Small intestine (tissue), 16 donors: ENCODE measurements at places on chromosomes 3 and 15.

GRCh38 chr15:56736881-56737707, 3.8 kb upstream of the ZNF280D start:
- DNase-seq = no peak

GRCh38 chr3:126376444-126376843, 18.3 kb upstream of the CFAP100 start:
- DNase-seq = no peak

DNA sequence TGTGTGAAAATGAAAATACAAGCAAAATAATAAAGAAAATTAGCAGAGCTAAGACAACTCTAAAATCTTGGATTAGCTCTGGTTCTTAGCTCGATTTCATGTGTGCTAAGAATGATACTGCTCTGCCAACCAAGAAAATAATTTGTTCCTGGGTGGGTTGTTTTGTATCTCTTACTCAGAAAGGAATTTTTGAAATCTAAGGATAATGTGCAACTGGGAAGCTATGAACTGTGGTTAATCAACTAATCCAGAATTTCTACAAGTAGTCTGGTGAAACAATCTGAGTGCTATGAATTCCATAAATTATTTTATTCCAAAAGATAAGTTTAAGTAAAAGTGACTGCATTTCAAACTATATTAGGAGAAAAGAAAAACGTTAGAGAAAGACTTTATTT, 92.0 kb downstream of the TFDP2 start:
- no peak for DNase-seq

DNA sequence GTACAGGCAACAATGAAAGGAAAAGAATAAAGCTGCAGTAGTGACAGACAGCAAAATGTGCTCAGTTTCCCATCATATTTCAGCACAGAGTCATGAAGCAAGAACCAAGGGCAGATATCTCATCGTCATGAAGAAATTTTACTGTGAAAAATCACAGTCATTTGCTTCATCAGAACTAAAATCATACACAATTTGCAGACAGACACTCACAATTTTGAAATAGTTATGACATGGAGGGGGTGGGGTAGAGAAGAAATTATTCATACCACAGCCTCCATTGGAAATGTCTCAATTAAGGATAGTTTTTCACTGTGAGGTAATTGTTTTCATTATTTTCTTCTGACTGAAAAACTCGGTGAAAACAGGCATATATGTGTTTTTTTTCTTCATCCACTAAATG, 78.8 kb upstream of the CNTN3 start:
- no peak for DNase-seq

GRCh38 chr3:117887901-117888300, 1146.7 kb downstream of the IGSF11 start:
- no peak for DNase-seq

DNA sequence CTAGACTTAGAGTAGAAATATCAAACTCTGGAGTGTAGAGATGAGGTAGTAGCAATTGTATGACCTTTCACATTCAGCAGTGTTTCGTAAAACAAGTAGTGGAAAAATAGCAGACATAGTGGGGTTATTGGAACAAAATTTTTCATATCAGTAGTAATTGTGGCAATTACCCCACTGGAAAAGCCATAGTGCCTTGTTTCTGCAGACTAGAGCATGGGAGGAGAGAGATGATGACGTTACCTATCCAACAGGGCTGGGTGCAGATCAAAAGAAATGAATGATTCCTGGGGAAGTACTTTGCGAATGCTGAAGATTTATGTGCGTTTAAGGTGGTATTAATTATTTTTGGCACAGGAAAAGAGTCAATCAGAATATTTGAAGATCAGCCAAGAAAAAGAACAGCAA, 147.0 kb upstream of the LRRFIP2 start:
- no peak for DNase-seq

DNA sequence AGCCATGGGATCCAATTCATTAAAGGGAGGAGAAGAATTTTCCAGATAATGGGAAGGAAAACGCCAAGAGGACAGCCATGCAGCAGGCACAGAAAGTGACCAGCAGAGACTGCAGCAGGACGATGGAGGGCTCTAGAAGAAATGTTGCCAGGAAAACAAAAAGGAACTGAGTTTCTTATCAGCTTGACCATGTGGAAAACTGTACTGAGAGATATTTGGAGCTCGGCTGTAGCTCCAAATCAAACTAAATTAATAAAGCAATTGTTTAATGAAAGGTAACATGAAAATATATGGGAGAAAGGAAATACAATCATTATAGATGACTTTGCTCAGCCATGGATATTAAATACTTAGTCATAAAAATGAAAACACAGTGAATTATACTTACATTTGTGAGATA, 63.7 kb downstream of the SSR3 start:
- no peak for DNase-seq

- DNase-seq = no peak
Observed at GRCh38 chr15:41994171-41994650, 21.9 kb upstream of the EHD4 start.

- DNase-seq = no peak
Observed at GRCh38 chr3:185188816-185189215, 36.0 kb upstream of the C3orf70 start.

DNA sequence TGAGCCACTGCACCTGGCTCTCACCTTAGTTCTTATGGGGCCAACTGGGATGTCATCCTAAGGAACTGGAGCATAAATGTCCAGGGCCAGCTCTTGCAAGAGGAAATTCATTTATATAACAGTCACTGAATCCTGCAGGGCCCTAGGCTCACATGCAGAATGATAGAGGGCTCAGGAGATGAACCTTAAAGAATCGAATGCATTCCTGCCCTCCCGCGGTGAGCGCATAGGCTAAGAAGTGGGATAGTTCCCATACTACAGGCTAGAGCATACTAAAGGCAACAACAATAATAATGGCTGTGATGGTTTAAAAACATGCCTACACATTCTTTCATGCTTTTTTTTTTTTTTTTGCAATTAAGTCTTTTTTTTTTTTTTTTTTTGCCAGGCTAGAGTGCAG, 17.1 kb upstream of the CSRNP1 start:
- DNase-seq = no peak

- no peak for DNase-seq
Observed at GRCh38 chr3:28853830-28854229, 427.0 kb upstream of the RBMS3 start.

DNA sequence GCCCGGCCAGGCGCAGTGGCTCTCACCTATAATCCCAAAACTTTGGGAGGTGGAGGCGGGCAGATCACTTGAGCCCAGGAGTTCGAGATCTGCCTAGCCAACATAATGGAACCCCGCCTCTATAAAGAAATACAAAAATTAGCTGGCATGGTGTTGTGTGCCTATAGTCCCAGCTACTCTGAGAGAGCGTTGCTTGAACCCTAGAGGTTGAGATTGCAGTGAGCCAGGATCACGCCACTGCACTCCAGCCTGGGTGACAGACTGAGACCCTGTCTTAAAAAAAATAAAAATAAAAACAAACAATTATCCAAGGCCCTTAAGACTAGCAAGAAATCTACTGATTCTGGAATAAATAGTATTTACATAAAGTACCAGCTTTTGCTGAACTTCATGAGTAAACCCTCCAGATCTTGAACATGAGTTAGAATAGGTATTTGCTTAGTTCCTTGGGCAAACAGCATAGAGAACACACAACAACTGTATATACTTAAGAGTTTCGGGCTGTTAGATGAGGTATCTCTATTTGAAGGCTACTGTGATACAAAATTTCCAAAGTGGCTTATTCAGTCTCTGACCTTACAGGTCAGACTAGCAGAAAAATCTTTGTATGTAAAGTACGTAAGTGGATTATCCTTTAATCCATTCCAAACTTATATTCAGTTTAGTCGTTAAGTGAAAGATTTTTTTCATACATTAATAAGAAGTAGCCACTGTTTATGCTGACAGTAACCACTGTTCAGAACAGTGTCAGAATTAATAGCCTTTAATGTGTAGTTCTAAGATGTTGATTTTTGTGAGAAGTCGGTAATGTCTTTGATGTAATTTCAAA, 171.1 kb upstream of the CGNL1 start:
- DNase-seq = no peak

DNA sequence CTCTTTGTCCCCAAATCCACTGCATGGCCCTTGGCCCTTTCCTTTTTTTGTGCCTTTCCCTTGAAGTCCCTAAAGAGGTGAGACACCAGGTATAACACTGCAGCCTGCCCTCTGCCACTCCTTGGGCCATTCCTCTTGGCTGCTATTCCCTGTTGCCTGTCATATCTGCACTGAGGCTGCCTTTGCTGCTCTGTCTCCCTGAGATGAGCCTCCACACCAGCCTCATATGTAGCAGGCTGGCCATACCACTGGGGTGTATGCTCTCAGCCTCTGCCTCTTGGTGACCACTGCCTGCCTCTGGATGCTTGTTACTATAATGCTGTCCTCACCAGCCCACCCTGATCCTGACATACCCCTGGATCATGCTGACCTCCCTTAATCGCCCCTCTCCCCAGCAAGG, 252.0 kb downstream of the CLSTN2 start:
- DNase-seq = no peak

DNA sequence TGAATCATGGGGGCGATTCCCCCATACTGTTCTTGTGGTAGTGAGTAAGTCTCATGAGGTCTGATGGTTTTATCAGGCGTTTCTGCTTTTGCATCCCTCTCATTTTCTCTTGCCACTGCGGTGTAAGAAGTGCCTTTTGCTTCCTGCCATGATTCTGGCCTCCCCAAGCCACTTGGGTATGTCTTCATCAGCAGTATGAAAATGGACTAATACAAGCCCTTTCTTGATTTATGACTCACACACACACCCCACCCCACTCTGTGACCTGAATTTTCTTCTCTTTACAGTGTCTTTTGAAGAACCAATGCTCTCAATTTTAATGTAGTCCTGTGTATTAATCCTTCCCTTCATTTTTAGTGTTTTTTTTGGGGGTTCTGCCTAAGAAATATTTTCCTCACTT, 244.8 kb downstream of the PLCL2 start:
- DNase-seq = no peak

DNA sequence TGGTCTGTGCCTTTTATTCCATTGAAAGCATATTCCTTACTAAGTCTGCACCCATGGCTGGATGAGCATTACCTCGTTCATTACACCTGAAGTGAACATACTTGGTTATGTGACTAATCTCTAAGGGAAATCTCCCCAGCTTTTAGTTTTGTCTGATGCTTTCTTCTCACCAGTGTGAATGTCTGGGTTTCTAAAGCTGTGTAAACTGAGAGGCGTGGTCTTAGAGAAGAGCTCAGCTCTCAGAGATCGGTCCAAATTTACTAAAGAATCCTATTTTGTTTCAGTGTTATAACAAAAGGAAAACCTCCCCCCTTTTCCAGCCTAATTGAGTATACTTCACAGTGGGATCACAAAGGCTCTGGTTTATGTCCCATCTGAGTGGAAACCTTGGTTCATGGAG, 352.3 kb downstream of the PTPRG start:
- no peak for DNase-seq

DNA sequence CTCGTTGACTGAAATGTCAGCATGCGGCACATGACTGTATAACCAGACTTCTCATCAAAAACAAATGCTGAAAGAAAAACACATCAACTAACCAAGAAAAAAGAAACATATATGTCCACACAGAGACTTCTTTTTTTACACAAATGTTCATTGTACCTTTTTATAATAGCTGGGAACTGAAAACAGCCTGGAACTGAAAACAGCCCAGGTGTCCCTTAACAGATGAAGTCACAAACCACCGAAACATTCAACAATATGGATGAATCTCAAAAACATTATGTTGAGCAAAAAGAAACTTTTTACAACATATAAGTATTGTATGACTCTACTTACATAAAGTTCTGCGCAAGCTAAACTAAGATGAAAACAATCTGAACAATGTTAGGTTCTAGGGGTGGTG, 20.6 kb downstream of the UBE3A start:
- no peak for DNase-seq

DNA sequence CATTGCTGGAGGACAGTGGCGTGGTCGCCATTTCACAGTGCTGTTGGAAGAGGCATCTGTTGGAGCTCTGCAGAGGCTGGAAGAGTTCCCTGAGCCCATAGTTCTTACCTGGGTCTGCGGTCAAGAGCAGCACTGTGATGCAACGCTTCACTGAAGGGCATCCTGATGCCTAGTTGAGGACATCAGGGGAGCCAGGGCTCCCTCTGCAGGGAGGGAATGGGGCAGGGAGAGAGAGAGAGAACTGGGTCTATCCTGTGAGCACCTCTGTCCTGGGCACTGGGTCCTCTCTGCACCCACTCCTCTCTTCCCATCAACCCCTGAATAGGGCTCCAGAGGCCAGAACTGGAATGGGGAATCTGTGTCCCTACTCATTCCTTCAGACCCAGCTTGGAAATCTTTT, 23.9 kb upstream of the MOBP start:
- no peak for DNase-seq

DNA sequence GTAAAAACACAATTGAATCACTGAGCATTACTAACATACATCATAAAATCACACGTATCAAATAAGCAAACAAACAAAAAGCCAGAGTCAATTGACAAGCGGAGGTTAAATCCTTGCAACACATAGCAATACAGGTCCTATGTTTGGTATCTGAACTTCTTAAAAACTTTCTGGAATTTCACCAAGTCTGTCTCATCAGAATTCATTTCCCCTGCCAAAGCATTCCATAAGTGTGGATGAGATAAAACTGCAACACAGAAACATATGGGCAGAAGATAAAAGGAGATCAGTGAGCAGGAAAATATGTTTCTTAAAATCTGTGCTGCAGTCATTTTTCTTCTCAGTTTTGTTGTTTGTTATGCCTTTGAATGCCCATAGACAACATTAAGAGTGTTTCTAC, 1155.5 kb downstream of the TBL1XR1 start:
- DNase-seq = no peak

DNA sequence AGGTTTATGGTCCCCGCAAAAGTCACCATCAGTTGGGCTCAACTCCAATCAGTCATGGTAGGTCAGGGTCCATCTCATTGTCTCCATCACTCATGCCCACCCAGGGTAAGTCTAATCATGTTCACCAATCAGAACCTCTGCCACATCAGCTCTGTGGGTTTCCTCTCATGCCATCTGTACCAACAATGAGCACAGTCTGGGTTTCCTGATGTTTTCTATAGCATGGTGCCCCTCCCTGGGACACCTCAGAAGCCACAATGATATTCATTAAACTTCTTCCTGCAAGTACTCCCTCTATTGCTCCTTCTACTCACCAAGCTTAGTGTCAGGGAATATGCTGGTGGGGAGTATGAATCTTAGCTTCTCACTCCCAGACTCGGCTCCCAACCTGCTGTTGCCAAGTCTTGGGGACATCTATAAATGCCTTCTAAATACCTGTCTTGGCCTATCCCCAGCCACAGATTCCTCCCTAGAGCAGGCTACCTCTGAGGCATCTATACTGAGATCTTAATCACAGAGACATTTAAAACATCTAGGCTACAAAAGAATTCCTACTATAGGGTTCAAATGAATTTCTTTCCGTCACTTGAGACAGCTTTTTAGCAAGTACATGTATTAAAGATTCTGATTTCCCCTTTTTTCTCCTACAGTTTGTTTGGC, 5.0 kb upstream of the CCR2 start:
- DNase-seq = no peak

DNA sequence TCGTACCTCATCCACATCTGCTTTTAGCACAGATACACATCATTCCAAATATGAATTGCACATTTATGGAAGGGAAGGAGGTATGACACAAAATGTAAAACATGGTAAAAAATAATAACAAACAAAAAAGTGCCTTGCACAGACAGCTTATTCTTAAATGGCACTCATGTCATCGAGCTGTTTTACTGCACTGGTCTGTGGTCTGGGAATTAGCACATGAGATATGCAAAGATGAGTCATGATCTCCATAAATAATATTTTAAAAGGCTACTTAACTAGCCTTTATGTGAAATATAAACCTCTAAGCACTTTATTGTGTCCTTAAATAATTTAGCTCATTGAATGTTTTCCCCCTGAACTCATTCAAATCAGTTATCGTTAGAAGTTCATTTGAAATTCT, 142.2 kb upstream of the ZNF385D start:
- DNase-seq = no peak
